ENCODE measurements at places on chromosomes 7 and 10.

- no peak for DNase-seq
These were observed 8.2 kb upstream of the RNF148 start for GRCh38 chr7:122710916-122711315.

DNA sequence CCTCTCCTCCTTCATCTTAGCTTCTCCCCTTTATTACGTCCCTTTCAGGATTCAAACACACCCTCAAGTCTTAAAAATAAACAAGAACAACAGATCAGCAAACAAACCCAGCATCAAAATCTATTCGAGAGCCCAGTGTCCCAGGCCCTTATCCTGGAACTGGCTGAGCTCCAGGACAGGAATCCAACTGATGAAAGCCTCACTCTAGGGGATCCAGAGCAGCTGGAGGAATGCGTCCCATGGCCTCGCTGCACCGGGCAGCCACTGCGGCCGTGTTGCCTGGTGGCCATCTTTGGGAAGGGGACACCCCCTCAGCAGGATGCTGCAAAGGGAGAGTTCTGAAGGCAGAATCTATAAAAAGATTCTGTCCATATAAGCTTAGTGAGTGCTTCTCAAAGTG, 156.5 kb upstream of the BMPER start:
- DNase-seq = no peak

GRCh38 chr10:31635415-31636065, 293.1 kb downstream of the ARHGAP12 start:
- DNase-seq = no peak

- no peak for DNase-seq
These were observed 29.9 kb downstream of the CDK6 start for GRCh38 chr7:92806496-92806895.

DNA sequence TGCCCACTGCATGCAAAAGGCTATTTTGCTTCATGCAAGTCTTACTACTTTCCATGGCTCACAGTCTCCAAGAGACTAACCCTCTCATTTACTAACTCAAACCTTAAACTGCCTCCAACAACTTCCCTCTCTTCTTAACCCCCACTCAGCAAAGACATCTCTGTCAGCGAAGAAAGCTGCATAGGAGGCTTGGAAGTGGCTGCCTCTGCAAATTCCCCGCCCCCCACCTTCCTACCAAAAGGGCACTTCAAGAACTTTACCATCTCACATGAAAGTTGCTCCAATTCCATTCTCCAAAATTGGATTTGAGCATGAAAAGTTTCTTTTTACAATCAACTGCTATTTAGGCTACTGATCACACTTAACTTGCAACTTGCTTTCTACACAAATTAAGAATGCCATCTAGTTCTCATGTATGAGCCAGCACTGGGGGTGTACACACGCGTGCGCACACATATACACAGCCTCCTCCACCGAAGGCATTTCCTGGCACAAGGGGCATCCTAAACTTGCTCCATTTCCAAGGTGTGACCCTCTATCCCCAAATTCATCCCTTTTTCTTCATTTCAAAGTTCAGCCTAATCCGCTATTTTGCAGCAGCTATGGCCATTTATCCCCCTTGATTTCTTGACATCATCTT, 1.8 kb downstream of the CCDC6 start:
- peak; percentile 13 for DNase-seq

GRCh38 chr10:21509341-21510240, 15.9 kb downstream of the SKIDA1 start:
- no peak for DNase-seq

- DNase-seq = no peak
These were observed 183.2 kb downstream of the PRPF18 start for GRCh38 chr10:13769946-13770345.

DNA sequence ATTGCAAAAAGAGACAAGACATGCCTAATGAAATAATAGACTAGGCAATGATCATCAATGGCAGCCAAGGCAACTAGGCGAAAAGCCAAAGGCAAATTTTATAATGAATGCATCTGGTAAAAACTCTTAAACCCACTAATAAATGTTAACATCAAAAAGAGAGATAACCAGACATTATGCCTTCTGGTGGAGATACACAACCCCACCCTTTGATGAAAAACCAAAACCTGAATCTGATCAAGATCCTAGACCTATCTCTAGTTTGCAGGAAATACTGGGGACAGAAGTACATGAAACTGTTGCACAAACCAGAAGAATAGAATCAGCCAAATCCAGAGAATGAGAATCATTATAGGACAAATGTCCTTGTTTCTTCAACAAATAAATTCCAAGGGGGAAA, 22.0 kb upstream of the GSAP start:
- no peak for DNase-seq

DNA sequence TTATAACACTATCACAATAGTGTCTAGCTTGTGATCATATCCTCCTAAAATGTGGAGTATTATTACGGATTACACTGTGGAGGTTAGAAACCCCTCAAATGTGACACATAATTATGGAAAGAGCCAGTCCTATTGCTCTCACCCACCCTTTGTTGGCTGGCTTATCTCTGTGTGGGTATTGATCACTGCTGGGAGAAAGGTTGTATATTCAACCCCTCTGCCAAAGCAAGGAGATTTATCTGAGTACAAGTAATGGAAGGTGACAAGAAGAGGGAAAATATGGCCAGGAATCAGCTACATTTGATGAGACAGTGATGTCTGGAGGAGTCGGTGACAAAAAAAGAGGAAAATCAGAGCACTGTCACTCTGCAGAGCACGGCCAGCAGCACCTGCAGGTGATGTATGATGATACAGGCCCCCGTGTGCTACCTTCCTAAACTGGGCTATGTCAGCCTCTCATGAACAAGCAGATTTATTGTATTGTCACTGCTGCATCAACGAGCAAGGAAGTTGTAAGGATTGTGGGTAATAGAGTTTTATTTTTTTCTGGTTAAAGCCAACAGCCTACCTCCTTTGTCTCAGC, 235.3 kb downstream of the PHF14 start:
- DNase-seq = no peak

DNA sequence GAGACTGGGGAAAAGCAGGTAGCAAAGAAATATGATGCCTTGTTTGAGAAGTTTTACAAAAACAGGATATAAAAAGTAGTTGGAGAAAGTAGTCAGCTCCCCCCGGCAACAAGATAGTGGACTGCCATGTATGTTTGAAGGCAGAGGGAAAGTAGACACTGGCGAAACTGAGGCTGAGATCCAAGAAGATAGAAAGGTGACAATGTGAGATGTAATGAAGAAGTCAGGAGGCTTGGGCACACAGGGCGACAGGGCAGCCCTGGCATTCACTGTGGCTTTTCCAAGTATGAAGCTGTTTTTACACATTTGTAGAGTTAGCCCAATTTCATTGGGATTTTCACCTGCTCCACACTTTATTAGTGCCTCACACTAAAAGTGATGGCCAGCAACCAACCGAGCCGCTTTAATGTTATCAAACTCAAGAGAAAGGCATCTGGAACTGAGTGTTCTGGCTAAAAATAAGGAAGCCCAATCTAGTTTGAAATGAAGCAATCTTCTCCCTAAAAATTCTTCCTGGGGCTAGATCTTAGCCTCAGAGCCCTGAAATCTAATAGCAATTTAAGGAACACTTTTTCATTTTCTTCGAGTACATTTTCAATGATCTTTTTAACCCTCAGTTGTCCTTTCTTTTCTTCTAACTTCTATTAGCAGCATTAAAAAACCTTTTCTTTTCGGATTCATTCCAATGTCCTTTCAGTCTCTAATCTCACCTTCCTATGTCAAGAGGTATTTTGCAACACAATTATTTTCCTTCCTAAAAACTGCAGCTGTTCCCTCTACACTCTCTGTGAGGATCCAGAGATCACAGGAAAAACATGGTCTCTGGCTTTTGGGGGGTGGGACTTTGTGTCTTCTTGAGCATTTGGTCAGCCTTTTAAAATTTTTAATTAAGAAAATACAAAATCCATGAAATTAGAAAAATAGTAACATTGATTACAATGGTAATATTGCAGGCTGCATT, 108.0 kb downstream of the RNLS start:
- DNase-seq = no peak

GRCh38 chr10:126908729-126909128, 3.5 kb downstream of the DOCK1 start:
- no peak for DNase-seq

DNA sequence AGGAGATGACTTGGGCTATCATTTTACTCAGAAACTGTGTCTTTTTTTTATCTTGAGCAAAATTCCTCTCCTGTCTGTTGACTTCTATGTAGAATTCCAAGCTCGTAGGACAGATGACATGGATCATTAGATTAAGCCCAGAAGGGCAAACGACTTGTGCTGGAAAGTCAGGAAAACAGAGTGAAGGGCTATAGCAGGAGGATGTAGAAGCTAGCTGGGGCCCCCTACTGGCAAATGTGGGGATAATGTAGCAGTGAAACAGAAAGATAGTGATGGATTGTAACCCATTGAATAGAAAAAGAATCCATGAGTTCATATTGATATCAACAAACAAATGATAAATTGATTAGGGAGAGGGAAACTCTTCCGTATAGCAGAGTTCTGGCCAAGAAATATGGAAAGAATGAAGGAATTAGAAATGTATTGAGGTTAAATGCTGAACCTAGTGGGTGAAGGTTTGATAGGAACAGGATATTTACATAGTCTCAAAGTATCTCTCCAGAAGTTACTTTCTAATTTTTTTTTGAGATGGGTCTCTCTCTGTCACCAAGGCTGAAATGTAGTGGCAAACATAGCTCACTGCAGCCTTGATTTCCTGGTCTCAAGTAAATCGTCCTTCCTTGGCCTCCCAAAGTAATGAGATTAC, 103.6 kb downstream of the LYZL1 start:
- peak; percentile 26 for DNase-seq

- DNase-seq = no peak
These were observed 301.9 kb downstream of the CDK14 start for GRCh38 chr7:90897961-90898469.

Measured in OCI-LY7 (cell line).